ENCODE measurements at places on chromosomes 5 and 9.

- no peak for DNase-seq
These were observed 277.6 kb downstream of the SEMA5A start for GRCh38 chr5:9268226-9268625.

DNA sequence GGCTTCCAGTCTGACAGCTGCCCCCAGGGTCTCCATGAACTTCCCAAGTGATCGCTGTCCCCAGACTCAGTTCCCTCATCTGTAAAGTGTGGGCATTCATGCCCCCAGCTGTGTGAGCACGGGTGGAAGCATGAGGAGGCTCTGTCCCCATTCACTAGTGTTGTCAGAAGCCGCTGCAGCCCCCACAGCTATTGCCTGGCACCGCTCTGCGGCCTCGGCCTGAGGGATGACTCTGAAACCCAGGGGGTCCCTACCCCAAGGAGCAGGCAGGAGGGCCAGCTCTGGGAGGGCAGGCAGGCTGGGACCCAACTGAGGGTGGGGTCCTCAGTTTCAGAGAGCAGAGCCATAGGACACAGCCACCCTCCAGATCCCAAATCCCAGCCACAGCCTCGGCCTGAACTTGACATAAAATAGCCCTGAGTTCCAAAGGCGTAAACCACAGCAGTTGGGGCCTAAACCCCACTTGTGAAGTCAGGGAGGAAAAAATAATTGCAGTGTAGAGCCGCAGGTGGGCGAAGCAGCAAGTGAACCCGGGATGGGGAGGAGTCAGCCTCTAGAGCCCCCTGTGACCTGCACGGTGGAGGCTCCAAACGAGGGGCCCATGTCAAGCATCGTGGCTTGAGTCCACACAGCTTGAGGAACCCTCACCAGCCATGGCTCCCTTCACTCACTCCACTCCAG, 66.0 kb upstream of the ADAMTS2 start:
- DNase-seq: no peak

GRCh38 chr5:127988146-127988760, 95.3 kb upstream of the SLC12A2 start:
- DNase-seq: no peak

DNA sequence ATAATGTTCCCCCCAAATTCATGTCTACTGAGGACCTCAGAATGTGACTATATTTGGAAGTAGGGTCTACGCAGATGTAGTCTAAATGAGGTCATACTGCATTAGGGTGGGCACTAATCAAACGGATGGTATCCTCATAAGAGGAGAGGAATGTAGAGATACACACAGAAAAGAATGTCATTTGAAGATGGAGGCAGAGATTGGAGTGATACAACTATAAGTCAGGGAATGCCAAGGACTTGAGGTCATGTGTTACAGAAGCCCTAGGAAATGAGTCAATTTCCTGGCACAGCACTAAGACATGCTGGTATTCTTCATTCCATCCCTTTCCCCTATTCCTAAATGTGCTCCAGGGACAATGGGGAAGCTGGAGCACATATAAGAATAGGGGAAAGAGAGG, 758 bp upstream of the PDCD1LG2 start:
- DNase-seq: no peak

DNA sequence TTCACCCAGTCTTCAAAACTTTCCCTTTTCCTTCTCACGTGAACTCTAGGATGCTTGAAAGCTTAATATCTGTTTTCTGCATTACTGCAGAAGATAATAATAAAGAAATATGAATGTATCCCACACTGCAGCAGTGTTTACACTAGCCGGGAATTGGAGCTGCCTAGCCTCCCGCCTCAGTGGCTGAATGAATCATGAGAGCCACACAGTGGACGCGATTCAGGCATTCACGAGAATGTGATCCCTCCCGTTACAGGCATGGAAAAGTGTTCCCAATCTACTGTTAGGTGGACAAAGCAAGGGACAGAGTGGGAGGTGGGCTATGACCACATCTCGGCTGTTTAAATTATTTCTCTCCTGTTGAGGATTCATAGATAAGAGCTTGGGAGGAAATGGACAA, 69.4 kb upstream of the CTSL start:
- no peak for DNase-seq

DNA sequence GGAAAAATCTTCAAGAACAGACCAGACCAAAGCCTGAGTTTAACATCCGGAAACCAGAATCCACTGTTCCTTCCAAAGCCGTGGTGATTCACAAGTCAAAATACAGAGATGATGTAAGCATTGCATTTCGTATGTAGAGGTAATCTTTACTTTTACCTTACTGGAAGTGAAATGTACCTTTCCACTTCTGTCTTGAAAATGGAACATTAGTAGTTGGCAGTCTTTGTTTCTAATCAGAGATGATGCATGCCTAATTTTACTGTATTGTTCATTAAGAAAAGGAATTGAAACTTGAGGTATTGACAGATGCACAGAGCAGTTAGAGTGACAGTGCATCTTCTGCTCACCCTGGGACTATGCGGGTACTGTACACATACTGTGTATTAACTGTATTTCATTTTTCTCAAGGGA, 34.6 kb downstream of the HABP4 start:
- DNase-seq: no peak

DNA sequence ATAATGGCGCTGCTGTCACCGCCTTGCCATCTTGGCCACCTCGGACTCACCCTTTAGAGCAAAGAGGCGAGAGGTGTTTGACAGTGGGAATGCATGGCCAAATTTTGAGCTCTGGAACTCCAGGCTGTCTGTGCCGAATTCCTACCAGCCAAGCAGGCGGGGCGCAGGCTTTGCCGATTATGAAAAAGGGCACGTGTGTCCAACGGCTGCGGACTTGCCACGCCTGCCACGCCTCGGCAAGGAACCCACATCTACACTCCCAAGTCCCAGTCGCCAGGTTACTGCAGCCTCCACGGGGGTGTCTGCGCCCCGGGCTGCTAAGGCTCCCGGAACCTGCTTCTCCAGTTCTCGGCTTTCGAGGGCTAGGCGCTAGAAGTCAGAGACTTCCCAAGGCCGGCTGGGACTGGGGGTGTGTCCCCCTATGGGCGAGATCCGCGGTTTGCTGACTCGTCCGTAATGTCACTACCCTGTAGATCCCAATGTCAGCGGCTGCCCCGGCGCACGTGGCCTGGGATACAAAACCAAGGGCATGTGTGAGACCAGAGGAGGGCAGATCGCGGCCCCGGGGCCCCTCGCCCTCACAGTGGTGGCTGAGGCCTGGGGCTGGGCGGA, 2.8 kb downstream of the NPR3 start:
- no peak for DNase-seq

GRCh38 chr9:136439481-136440408, at the start of gene INPP5E:
TSS of gene INPP5E (minus strand) at chr9:136439845. CDS start at chr9:136439419, 426 bp downstream.
- peak; percentile 85 for DNase-seq

DNA sequence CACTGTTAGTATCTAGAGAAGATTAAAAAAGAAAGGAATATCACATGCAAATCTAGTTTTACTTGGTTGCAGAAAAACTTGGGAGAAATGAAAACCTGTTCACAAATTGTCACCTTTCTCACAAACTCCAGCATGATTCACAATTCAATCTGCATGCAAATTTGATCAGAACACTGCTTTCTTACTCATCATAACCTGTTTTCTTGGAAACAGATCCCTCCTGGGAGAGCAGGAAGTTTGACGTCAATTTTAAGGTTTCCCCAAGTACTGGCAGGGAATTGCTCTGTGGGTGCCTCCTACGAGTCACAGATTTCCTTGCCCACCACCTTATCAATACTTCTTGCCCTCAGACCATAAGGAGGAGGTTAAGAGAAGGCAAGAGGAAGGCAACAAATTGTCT, 30.2 kb upstream of the HTR4 start:
- no peak for DNase-seq

DNA sequence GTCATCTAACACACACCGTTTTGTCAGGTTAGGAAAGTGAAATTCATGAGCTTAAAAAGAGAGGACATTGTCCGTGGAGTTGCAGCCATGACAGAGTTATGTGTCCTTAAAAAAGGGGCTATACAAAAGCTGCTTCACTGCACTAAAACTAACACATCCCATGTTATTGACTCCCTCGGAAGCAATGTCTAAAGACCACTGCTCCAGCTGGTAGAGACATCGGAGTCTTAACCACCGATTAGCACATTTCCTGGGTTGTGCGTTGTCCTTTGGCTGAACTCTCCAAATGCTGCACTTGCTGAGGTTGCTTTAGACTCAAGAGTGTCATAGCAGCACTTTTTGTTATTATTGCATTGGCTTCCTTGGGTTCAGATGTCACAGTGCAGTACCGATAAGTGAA, 128.3 kb upstream of the C9orf72 start:
- no peak for DNase-seq

DNA sequence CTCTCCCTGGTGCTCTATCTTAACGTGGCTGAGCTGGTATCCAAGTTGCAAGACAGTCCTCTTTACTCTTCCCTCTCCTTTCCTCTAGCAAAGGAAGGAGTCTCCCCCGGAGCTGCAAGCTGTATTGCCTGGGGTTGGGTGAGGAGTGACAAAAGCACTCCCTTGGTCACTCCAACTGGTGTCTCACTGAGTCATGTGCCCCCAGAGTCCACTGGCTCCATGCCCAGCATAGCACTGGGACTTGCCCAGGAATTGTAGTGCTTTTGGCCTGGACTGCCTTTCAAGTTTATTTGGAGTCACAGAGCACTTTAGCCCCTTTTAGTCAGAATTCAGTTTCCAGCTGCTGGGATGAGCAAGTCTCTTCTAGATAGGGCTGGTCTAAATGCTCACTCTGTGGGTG, 82.6 kb upstream of the FST start:
- no peak for DNase-seq

GRCh38 chr9:13234932-13235331, 44.6 kb downstream of the MPDZ start:
- DNase-seq: no peak

GRCh38 chr9:26603617-26604016, 289.0 kb downstream of the CAAP1 start:
- no peak for DNase-seq

DNA sequence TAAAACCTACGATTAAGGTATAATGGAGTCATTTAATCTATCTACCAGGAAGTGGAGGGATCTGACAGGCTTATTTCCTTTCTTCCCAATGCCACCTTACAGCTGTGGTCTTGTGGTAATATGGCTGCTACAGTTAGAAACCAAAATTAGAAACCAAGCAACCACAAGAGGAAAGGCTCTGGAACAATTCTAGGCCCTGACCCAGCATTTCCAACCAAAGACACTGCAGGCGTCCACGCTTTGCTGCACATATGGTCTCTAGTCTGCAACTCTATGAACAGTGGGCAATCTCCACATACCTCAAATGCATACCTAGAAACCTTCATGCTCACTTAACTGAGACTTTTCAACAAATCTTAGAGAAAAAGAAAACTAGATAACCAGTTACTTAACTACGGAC, 339.1 kb downstream of the NFIB start:
- DNase-seq: no peak

DNA sequence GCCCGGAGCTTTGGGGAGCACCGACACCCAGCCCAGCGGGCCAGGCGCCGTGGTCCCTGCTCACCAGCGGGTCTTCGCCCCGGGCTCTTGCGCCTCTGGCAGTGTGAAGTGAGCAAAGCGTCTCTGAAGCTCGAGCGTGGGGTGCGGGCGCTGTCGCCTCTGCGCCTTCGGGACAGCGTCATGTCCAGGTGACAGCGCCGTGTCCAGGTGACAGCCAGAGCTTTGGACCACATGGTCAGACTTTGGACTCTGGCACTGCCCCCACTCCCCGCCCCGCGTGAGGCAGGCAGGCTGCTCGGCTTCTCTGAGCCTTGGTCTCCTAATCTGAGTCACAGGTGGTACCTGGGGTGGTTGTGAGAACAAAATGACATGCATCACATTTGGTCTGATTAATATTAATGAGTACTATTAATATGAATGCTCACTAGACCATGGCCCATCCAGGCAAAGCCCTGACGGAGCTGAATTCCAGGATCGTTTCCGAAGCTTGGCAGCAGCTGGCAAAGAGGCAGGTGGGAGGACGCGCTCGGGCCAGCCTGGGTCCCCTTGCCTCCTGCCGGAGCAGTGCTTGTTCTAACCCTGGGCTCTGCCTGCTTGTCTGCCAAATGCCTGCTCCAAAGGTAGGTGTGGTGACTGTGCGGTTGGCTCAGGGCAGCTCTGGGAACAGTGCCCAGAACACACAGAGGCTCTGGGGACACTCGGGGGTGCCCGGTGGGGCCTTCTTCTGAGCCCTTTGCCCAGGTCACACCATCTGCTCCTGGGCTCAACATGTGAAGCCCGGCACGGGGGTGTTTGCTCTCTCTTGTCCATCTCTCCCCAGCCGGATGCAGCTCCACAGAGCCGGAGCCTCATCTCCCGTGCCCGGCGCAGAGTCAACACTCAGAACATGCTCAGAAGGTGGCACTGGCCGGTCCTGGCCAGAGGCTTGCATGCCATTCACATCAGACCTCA, 157.1 kb downstream of the OLFM1 start:
- no peak for DNase-seq

GRCh38 chr9:125635888-125636287, 71.1 kb downstream of the MAPKAP1 start:
- DNase-seq: no peak

DNA sequence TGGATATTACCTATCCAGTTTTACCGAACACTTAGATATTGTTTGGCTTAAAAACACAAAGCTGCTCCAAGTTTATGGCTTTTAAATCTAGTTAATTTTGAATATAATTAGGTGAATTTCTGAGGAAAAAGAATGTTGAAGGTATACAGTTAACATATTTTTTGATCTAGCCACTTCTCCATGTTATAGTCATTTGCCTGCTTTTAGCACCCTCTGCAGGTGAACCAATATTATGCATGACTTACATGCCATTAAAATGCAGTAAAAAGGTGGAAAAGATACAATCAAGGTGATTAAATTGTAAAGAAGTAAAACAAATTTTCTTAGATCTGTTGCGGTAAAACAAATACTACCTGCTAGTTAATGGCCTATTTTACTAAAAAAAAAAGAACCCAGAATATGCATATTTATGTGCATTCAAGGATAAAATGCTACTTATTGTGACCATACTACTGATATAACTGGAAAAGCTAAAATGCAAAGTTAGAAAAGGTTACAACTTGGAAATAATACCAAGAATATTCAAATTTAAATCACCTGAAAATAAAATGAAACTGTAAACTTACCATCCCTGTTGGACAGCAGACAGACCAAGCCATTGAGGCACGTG, 132.1 kb downstream of the AP3B1 start:
- DNase-seq: no peak

GRCh38 chr9:9004810-9005209, 1205.2 kb upstream of the DMAC1 start:
- no peak for DNase-seq

DNA sequence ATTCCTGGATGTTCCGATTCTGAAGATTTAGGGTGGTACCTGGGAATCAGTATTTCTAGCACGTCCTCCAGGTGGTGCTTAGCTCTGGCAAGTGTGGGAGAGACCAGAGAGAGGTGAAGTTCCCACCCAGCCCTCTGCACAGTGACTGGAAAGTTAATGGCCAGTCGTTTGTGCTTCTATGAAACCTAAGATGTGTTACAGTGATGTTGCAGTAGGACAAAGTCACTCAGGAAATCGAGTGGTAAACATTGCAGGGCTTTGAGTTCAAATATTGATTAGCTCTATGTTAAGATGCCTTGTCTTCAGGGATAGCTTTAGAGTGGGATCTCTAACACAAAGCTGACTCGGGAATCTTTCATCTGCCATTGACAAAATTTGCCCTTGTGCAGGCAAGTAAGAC, 55.6 kb downstream of the PIK3R1 start:
- DNase-seq: no peak
